ENCODE measurements at places on chromosomes 7 and 10.

DNA sequence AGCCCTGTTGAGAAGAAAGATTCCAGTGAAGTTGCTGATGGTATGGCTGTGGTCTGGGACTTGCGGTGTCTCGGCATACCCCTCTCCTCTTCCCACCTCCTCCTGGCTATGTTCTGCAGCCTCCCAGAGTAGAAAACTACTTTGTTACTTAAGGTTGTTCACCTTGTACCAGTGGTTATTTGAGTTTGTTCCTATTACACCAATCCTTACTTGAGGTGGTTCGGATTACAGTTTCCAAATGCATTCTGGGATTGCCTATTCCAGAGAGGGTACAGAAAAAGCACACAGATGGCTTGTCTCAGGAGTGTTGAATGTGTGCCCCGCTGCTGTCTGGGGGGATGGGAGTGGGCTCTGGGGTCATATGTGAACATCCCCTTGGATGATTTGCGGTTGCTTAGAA, 6.8 kb upstream of the ZNF783 start:
- no peak for DNase-seq

GRCh38 chr10:89692416-89692815, 9.0 kb upstream of the KIF20B start:
- no peak for DNase-seq

DNA sequence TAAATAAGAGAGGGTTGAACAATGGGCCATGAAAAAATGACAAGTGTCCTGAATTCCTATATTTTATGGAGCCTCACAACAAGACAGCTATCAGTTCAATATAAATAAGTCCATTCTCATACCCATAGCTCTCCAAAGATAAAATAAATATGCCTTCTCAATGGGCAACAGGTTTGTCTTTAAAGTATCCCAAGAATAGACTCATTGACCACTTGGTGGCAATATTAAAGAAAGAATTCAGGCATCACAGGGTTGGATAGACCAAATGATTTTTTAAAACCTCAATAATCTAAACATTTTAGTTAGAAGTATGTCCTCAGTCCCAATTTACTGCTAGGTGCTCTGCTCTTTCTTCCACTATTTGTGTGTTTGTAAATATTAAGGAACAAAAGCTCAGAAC, 165.1 kb upstream of the WNT16 start:
- no peak for DNase-seq

- no peak for DNase-seq
These were observed 3.7 kb downstream of the SLC16A9 start for GRCh38 chr10:59705931-59706330.

DNA sequence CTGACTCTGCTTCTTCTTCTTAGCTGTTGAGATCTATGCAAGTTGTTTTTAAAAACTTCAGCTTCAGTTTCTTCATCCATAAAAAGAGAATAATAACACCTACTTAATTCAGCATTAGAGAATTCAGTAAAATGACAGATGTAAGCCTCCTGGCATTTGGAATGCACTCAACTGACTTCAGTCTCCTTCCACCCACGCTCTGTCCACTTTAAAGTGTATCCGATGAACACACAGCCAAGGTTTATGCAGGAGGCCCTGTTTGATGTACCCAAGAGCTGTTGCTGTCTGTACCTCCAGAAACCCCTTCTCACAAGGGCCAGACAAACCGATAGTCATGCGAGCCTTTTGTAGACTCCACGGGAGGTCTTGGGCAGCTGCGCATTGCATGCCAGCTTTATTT, 27.1 kb upstream of the SLC35B4 start:
- DNase-seq: no peak

GRCh38 chr10:60144099-60144498, 237.7 kb upstream of the CCDC6 start:
- DNase-seq: no peak

- no peak for DNase-seq
These were observed 281.5 kb downstream of the GRID1 start for GRCh38 chr10:86085136-86085535.

GRCh38 chr7:27420702-27421101, 178.1 kb downstream of the EVX1 start:
- DNase-seq: no peak

GRCh38 chr7:151652111-151652510, 132.4 kb upstream of the RHEB start:
- DNase-seq: no peak

- DNase-seq: no peak
These were observed 167.8 kb upstream of the ASAH2 start for GRCh38 chr10:50419091-50419490.

GRCh38 chr7:33191340-33191739, 62.0 kb downstream of the BBS9 start:
- DNase-seq: peak; percentile 6

DNA sequence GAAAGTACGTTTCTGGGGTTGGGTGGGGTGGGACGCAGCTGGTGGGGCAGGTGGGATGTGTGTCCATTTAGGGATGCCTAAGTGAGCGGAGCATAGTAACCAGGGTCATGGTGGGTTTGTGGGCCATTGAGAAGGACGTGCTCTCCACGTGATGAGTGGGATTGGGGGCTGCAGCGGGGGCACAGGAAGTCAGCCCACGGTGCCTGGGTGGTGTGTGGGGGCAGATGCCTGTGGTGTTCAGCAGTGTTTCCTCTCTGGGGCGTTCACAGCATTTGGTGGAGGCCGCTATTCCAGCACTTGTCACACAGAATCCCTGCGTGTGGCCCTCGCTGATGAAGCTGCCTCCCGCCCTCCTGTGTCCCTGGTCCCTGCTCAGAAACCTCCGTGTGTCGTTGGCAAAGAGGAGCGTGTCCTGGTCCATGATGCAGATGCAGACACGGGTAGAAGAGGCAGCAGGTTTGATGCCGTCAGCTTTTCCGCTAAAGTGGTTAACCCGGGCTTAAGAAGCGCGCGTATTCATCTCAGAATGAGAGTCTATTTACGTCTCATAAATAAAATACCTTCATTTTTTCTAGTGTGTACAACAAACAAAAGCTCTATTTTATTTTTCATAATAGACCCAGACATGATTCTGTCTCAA, 274.2 kb downstream of the ADARB2 start:
- peak; percentile 17 for DNase-seq

DNA sequence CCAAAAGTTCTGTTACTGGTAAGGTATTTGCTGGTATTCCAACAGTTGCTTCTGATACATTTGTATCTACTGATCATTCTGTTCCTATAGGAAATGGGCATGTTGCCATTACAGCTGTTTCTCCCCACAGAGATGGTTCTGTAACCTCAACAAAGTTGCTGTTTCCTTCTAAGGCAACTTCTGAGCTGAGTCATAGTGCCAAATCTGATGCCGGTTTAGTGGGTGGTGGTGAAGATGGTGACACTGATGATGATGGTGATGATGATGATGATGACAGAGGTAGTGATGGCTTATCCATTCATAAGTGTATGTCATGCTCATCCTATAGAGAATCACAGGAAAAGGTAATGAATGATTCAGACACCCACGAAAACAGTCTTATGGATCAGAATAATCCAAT, 131.0 kb downstream of the AASS start:
- DNase-seq: peak; percentile 34

- no peak for DNase-seq
These were observed 124.0 kb downstream of the TRRAP start for GRCh38 chr7:99002148-99002826.

Data from common myeloid progenitor, CD34-positive (primary cell).